ENCODE measurements at places on chromosomes 16 and 17.
A peak's percentile ranks its signal among the peaks of the same experiment; 100 is the strongest.

DNA sequence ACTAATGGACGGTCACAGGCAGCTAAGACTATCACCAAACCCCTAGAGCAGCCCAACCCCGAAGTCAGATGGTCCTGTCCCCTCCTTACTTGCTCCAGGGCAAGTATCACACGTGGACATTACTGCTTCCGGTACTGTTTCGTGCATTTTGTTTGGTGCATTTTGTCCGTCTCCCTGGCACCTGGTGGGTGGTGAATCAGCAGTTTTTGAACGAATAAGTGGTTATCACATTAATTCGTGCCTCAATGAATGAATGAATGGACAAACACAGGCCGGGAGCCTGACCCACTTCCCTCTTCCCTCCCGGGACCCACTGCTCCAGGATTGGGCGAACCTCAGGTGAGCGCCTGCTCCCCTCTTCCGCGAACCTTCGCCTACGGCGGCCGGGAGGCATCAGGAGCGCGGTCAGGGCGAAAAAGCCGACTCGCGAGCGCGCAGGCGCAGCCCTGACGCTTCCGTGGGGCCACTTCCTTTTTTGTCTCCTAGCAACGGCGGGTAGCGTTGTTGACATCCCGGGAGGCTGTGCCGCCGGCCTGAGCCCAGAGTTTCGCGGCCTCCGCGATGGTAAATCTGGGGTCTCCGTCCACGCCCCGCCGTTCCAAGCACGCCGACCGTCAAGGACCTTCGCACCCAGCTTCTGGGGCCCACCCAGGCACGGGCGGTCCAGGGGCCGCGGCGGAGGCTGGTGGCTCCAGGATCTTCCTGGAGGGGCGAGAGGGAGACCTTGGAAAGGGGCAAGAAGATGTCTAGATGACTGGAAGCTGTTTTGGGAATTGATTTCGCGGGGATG lies at the start of gene DYNLRB2:
Gene DYNLRB2 (plus strand): TSS at position 478 of the 790 bp plus-strand sequence. CDS start 84 bp downstream, at position 562.
- peak; percentile 62 for DNase-seq

DNA sequence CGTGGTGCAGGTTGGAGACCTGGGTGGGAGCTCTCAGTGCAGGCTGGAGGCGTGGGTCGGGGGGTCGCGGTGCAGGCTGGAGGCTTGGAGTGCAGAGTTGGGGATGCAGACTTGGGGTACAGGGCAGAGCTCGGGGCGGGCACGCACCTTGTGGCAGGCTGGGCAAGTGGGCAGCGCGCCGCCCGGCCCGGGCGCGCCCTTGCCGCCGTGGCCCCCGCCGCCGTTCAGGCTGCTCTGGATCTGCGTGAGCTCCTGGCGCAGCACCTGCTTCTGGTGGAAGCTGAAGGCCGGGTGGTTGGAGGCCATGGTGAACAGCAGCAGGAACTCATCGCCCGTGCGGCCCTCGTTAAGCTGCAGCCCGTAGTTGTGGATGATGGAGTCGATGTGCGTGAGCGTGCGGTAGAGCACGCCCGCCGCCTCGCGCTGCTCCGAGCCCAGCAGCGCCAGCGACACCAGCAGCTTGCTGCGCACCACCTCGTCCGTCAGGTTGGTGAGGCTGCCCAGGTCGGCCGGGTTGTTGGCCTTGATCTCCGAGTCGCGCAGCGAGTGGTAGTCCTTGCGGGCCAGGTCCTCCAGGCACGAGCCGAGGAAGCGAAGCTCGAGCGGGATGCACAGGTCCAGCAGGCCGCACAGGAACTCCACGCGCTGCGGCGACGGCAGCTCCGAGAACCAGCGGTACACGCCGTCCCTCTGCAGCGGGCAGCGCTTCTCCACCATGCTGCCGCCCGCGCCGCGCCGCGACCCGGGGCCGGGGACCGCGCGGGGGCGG lies 1.1 kb downstream of the ZCCHC14 start:
- no peak for DNase-seq

DNA sequence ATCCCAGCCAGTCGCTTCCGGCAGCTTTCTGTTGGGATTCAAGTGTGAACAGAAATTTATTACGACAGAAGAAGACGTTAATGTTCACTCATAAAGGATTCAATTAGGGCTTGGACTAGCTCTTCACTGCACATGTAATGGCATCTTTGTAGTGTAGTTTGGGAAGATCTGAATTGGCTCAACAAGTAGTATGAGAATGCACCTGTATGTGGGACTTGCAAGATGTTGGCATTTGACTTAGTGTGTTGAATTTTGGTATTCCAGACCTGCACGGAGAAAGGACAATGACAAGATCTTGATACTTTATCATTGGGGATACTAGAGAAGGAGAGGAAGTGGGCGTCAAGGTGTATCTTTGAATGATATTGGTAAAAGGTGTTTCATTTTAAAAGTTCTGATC lies 1.2 kb downstream of the PSMD11 start:
- no peak for DNase-seq

DNA sequence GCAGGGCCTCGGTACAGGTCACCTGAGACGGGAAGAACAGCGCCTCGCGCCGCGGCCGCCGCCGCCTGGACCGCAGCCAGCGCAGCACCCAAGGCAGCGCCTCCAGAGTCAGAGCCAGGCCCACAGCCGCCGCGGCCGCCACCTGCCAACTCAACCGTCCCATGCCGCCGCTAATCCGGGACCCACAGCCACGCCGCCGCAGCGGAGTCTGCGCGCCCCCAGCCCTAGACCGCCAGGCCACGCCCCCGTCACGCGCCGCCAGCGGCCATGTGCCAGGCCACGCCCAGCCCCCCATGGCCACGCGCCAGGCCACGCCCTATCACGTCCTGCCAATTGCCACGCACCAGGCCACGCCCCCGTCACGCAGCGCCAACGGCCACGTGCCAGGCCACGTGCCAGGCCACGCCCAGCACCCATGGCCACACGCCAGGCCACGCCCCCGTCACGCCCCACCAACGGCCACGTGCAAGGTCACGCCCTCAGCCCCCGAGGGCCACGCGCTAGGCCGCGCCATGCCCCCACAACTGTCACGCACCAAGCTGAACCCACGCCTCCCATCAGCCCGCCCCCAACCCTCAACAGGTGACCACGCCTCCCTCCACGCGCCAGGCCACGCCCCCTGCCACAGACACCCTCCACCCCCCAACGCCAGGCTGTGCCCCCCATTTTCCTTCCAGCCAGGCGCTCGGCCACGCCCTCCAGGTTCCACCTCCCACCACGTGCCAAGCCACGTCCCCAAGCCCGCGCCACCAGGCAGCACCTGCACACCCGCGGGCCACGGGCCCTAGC lies at the start of gene PLD6:
Gene PLD6 (minus strand): TSS at position 210 of the 789 bp plus-strand sequence. CDS start 47 bp downstream, at position 163.
- peak; percentile 49 for DNase-seq

DNA sequence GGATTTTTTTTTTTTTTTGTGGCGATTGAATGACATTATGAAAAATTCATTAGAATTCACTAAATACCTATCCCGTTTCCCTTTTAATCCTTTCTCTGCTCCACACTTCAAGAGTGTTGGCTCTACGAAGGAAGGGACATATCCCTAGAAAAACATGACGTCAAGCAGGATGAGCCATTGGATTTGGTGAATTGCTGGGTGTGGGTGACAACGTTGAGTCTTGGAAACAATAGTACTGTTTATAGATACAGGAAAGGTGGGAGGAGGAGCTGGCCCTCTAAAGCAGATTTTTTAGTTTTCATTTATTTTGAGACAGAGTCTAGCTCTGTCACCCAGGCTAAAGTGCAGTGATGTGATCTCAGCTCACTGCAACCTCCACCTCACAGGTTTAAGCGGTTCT lies 167.6 kb upstream of the FAM20A start:
- DNase-seq, result no peak

GRCh38 chr16:81869326-81869725 lies 90.2 kb downstream of the PLCG2 start:
- no peak for DNase-seq

DNA sequence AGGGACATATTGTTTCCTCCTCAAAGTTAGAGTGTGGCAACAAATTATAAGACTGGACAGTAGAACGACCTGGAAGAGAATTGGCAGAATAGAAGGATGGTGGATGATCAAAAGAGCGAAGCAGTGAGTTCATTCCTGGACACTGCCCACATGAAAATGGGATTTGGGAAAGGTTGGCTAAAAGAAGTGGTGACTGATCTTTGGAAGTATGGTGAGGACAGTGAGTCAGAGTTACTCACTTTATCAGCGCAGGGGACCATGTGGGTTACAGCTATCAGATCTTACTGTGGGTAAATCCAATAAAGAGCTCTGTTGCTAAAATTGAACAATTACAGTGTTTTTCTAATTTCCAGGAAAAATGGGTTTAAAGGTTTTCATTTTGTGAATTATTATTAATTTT lies 2.7 kb upstream of the TANC2 start:
- no peak for DNase-seq

DNA sequence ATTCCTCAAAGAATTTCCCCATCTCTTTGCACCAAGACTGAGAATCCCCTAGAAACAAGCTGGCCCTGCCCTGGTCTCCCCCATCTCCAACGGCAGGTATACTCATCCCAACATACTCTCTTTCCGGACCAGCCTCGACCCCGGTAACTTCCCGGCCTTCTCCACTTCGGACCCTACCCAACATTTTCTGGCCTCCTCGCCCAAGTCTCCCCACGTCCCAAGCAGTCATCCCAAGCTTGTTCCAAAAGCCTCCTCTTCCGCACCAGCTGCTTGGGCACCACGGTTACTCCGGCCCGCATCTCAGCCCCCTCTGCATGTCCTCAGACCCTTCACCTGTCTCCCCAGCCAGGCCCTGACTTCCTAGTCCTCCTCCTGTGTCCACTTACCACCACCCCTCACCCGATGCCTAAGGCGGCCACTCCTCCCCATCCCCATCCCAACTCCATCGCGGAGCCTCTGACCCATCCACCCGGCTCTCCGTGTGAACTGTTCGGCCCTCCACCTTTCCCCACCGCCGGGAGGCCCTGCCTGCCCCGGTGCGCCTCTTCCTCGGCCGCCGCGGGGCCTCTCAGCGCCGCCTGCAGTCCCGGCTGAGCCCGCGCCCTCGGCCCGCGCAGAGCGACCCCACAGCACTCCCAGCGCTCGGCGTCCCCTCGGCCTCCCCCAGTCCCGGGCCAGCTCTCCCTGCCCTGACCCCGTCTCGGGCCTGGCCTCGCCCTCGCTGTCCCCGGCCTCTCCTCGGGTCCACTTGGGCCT lies 994 bp downstream of the PITPNA start:
- DNase-seq, result no peak

- no peak for DNase-seq
Measured at GRCh38 chr17:2137342-2138098, 82.6 kb downstream of the HIC1 start.

DNA sequence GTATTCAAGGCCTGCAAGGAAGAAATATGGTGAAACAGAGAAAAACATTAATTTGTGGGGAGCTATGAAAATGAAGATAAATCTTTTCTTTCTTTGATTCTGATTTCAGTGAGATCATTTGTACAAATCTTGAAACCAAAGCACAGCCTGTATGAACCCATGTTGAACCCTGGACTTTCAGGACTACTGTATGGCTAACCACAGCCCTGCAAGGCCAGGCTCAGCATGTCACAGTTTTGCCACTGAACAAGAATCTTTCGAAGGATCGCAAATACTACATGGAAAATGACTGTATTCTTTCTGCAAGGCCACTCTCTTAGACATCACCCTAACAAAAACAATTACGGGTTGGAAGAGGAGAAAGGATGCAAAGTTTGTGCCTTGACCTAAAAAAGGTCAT lies 161.7 kb upstream of the MAF start:
- DNase-seq, result no peak

- DNase-seq, result no peak
Measured at GRCh38 chr17:74935585-74936469, at the start of gene OTOP3. Gene OTOP3, plus strand, starts transcription at chr17:74935898. Its CDS starts 24 bp downstream, at chr17:74935922.

GRCh38 chr16:1584926-1585484 lies 26.9 kb downstream of the IFT140 start:
- no peak for DNase-seq

DNA sequence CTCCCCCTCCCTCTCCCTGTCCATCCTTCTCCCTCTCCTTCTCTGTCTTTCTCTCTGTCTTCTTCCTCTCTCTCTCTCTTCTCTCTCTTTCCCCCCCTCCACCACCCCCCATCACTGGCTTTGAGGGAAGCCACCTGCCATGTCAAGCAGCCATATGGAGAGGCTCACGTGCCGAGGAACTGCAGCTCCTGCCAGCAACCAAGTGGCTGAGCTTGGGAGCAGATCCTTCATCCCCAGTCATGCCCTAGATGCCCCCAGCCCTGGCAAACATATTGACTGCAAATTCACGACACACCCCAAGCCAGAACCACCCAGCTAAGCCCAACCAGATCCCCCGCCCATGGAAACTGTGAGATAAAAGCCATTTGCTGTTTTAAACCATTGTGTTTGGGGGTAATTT lies 40.9 kb upstream of the RBFOX3 start:
- DNase-seq, result no peak

DNA sequence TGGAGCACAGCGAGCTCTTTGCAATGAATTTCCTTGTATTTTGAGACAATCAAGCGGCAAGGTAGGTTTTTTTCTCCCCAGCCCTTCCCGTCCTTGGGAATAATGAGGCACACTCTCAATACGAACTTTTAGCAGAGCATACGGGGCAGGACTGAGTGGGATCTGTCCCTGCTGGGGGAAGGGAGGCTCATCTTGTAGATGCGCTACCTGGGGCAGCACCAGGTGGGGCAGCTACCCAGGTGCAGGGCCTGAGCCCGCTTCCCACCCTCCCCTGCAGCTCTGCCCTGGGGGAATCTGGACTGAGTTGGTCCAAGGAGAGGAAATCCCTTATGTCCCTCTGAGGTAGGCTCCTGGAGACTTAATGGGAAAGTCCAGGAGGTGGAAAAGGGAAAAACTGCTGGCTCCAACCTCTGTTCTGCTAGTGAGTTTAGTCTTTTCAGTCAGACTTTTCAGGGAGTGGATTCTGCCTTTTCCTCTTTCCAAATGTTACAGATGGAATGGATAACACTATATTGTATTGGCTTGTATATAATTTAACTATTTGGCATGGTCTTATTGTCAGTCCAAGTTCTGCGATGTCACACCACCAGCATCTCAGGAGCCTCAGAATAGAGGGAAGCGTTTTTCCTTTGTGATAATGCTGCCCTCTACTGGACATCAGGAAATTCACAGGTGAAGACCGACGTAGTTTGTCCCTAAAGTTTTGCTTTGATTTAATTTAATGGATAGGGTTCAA lies 9.6 kb upstream of the CES1 start:
- peak; percentile 4 for DNase-seq

GRCh38 chr16:84635702-84636101 lies 12.6 kb upstream of the KLHL36 start:
- DNase-seq, result no peak

- DNase-seq, result peak; percentile 92
Measured at GRCh38 chr17:74337834-74338500, 11.9 kb downstream of the KIF19 start.

DNA sequence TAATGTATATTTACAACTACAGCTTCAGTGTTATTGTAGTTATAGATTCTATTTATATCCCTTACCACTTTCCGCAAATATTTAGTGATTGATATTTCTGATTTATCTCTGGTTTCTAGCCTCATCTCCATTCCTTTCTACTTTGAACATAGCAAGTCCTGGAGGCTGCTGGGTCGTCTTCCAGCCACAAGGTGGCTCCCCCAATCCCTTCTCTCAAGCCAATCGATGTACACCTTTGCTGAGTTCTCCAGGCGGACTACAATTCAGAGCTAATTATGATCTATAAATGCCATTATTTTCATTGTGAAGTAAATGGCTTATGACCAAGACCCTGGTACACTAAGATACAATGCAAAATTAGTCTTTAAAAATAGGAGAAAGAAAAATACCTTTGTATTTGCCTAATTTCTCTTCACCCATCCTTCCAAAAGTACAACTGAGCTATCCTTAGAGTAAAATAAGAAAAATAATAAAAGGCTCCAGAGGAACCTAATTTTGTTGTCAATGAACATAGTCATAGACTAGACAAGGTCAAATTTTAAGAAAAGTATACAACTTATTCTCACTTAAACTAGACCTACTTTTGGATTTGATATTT lies 122.1 kb downstream of the SKAP1 start:
- DNase-seq, result peak; percentile 53

- peak; percentile 69 for DNase-seq
Measured at GRCh38 chr16:82263521-82264143, 93.6 kb upstream of the MPHOSPH6 start.

GRCh38 chr17:79942591-79943346 lies 92.9 kb downstream of the TBC1D16 start:
- DNase-seq, result no peak

Measured in NCI-H1092 (cell line).